ENCODE measurements at places on chromosomes 3 and 15.

DNA sequence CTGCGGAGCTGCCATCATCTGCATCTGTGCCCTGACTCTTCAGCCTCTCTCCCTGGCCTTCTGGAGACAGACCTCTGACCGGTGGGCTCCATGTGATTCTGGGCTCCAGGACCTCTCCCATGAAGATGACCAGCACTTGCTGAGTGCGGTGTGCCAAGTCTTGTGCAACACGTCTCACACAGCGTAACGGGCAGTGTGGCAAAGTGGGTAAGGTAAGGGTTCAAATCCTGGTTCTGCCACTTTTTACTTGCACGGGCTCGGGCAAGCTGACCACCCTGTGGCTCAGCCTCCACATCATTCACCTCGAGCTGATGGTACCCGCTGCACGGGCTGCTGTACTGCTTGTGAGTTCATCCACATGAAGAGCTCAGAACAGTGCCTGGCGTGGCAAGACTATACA, 6.5 kb upstream of the SYNM start:
- no peak for DNase-seq

DNA sequence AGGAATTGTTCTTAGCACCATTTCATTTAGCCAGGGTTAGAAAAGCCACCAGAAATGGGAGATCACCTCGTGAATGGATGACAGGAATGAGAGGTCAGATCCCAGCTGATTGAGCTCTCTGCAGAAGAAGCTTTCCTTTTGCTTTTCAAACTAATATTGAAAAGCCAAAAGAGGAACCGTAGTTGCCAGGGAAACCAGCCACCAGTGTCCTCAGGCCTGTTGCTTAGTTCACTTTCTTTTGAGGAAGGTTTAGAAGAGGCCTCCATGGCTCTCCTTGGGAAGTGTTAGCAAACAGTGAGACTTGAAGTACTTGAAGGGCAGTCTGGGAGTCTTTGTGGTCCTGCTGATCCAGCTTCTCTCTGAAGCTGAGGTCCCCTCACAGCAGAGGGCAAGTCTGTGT, 7.4 kb upstream of the CCK start:
- no peak for DNase-seq

- no peak for DNase-seq
Observed at GRCh38 chr15:87736891-87737389, 519.6 kb downstream of the NTRK3 start.

GRCh38 chr3:168878655-168879054, 782.9 kb upstream of the GOLIM4 start:
- no peak for DNase-seq

DNA sequence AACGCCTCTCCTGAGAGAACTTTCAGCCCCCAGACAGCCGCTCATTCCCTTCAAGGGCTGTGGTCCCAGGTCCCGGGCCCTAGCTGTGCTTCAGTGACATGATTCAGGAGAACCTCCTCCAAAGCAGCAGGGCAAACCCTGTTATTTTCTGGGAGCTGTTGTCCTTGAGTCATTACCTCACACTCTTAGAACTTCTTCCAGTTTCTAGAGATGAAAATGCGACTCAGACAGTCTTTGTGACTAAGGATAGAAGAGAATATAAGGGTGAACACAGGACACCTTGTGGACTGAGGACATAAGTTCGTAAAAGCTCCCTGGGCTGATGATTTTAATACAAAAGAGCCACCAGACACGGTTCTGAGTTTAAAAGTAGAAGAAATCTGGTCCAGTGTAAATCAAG, 203.8 kb downstream of the RORA start:
- DNase-seq: no peak

DNA sequence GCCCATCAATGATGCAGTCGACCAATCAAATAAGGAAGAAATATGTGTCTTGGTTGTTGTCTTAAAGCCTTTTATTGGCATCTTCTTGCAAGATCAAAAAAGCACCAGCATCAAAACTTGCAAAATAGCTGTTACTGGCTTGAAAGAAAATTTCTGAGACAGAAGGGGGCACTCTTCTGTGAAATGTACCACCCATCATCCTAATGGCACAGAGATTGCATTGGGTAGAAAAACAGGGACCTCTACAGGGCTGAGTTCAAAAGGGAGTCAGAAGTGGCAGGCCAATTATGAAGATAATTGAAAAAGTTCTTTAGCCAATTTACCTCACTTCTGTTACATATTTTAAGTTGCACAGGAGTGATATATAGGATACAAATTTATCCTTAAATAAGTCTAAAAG, 122.3 kb upstream of the GPR149 start:
- DNase-seq: no peak

DNA sequence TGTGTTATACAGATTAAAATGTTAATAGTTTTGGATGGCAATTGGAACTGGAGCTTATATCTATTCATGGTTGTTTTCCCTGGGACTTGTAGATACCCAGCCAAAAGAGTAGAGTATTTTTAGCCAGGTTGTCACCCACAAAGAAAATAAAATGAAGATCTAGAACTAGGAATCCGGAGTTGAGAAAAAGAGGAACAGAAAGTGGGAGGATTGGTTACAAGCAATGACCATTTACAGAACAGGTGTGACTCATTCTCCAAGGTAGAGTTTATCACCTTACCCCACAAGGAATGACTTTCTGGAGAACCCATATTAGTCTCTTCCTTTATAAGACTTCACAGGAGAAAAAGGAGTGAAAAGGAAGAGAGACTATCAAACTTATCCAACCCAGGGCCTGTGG, 99.8 kb downstream of the TMEM108 start:
- no peak for DNase-seq

DNA sequence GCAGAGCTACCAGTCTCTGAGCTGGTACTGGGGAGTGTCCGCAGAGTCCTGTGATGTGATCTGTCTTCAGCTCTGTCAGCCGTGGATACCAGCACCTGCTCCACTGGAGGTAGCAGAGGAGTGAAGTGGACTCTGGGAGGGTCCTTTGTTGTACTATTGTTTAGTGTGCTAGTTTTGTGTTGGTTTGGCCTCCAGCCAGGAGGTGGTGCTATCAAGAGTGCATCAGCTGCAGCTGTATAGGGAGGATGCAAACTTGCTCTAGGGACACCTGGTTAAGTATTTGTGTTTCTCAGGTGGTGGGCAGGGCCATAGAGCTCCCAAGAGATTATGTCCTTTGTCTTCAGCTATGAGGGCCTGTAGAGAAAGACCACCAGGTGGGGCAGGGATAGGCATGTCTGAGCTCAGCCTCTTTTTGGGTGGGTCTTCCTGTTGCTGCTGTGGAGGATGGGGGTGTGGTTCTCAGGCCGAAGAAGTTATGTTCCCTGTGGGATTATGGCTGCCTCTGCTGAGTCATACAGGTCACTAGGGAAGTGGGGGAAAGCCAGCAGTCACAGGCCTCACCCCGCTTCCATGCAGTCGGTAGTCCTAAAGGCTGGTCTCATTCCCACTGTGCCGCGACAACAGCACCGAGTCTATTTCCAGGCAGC, 443.2 kb upstream of the TBL1XR1 start:
- no peak for DNase-seq

DNA sequence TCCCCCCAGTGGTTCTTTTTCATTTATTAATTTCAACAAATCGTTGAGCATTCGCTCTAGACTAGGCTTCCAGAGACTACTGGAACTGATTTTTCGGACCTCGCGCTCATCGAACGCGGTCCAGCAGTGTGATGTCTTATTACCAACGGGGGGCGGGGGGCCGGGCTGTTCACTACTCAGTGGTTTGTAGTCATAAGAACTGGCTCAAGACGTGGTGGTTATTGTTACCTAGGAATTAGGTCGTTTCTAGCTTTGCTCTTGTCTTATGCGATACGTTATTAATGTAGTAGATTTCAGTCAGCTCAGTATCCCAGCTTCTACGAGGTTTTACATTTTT, 858 bp downstream of the RBM5 start:
- no peak for DNase-seq

- no peak for DNase-seq
Observed at GRCh38 chr3:148751461-148751860, 53.8 kb downstream of the AGTR1 start.

GRCh38 chr15:60563539-60564404, 84.8 kb upstream of the ICE2 start:
- DNase-seq: no peak

DNA sequence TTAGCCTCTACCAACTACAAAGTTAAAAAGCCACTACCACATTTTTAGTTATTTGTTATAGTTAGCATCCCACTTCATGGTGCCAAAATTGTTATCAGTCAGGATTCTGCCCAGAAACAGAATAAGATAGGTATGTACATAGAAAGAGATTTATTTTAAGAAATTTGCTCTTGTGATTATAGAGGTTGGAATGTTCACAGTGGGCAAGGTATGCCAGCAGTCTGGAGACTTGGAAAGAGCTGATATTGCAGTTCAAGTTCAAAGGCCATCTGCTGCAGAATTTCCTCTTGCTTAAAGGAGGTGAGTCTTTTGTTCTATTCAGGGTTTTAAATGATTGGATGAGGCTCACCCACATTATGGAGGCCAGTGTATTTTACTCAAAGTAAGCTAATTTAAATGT, 143.8 kb upstream of the POU1F1 start:
- DNase-seq: no peak

DNA sequence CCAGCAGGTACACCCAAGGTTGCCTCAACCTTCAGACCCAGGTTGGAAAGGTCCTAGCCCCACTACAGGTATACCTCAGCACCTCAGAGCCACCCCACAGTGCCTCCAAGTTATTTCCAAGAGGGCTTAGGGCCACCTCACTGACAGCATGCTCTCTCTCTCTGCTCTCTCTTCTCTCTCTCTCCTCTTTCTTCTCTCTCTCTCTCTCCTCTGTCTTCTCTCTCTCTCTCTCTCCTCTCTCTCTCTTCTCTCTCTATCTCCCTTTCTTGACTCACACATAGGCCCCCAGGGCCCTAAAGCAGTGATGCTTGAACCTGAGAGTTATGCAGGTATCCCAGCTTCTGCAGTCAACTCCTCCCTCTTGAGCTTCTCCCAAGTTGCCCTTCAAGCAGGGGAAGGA, 4.2 kb downstream of the CAV3 start:
- no peak for DNase-seq

DNA sequence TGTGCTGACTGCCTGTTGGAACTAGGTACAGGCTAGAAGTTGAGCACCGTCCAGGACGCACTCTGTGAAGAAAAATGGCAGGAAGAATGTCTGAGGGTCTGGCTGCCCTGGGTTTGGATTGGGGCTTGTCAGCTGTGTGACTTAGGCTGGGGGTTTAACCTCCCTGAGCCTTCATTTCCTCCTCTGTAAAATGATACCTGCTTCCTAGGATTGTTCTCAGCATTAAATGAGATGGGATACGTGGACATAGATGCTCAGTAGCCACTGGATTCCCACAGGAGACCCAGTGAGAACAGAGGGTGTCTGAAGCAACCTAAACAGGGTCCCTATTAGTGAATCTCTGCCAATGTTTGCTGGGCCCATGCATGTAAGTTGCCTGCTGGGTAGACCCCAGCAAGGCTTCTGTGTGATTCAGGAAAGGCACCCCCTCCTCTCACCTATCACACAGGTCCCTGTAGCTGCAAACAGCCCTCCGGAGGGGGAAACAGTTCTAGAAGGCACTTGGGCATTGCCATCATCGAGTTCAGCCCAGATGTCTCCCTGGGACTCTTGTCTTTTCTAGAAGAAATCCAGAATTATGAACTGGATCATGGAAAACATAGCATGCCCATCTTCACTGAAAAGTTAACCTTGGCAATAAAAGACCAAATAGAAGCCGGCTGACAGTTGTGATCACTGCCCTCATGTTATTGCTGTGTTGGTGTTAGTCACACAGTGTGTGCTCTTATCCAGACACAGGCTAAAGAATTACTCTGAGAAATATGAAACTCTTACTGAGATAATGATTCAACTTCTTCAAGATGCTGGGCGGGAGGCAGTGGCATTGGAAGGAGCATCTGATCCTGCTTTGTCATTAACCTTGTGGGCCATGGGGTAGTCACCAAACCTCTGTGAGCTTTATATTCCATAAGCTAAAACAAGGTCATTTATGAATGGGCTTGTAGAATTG, 64.5 kb downstream of the SMAD6 start:
- no peak for DNase-seq

GRCh38 chr15:68305420-68305871, 27.9 kb downstream of the FEM1B start:
- DNase-seq: no peak

DNA sequence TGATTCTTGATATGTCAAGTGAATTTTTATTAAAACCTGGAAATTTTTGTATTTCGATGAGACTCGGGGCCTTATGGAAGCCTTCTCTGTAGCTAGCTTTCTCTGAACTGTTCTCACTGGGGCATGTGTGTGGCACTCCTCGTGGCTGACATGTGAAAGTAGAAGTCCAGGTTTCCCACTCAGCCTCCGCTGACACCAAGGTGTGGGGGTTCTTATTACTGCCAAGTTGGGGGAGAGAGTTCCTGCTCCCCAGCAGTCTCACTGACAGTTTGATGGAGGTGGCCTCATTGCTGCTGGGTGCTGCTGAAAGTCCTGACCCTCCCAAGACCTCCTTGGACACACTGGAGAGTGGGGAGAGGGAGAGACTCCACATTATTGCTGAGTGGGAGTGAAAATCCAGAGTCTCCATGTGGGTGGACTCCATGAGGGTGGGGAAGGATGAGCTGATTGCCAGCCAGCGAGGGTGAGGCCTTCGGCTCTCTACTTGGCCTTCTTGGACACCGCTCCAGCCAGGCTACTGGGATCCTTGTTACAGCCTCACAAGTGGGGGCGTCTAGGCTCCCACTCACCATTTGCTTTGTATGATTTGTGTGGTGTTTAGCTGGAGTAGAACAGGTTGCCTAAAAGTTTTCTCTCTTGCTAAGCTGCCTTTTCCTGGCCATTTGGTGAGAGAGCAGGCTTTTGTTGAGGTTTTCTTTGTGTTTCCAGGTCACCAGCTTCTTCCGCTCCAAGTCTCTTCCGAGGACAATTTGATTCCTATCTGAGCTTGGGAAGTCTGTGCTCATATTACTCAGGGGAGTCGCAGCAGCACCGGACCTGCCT, 64.1 kb downstream of the LSM3 start:
- DNase-seq: no peak

- no peak for DNase-seq
Observed at GRCh38 chr3:97658668-97659285, 105.8 kb upstream of the ARL6 start.

GRCh38 chr15:47194718-47195117, 522.6 kb upstream of the SEMA6D start:
- no peak for DNase-seq

DNA sequence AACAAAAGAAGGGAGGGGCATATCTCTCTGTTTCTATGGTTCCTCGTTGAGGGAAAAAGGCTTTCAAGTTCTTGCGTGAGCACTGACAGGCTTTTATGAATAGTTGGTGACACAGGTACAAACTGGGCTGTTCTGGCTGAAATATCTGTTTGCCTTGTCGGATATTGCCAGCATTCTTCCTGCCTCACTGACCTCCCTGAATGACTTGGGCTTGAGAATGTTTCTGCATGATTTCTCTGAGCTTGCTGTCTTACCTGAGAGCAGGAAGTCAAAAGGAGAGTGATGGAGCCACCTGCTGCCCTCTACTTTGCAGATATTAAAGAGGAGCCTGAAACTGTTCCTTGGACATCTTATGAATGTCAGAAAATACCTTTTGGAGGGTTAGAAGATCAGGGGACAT, 4.8 kb downstream of the GCNT3 start:
- no peak for DNase-seq

DNA sequence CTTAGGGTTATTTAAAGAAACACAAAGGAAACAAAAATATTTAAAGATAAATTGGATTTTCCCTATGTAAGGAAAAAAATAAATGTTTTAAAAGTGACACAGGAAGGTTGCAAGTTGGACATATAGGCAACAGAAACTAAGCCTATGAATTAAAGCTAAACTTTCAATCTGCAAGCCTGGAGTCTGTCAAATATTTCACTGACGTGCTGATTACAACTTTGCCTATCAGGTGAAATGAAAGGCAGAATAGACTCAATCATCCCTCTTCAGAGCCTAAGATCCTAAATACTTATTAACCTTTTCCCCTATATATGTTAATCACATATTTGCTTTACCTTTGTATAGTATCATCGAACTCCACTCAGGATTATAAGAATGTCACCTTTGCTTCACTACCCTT, 1068.0 kb upstream of the ALCAM start:
- DNase-seq: no peak
